ENCODE measurements at places on chromosomes 5 and 9.

GRCh38 chr9:133264235-133264764 lies 10.7 kb downstream of the ABO start:
- DNase-seq = no peak

DNA sequence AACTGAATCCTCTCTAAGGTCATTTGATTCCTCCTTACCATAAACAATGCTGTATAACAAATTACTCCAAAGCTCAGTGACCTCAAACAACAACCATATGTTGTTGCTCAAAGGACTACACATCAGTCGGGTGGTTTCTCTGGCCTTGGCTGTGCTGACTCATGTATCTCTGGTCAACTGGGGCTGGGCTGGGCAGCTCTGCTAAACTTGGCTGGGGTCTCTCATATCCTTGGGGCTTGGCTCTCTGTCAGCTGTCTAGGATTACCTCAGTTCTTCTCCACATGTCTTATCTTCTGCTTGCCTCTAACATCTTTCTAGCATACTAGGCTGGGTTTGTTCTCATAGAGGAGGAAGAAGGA lies 86.4 kb downstream of the GALNT10 start:
- no peak for DNase-seq

DNA sequence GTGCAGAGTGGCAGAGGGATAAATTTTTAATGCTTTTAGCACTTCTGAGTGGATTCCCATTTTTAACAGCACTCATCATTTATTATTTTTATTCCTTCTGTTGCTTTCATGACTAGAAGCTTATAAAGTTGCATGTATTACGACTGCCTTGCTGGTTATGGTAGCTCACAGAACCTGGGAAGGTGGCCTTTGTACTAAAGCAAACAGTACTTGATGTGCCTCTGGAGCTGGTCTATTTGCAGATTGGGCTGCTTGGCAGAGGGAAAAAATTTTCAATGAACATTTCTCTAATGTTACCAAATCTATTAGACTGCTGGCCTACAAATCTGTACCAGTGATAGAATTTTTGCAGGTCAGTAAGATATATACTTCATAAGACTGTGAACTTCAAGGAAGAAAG lies 274.5 kb upstream of the C9orf72 start:
- DNase-seq = no peak

DNA sequence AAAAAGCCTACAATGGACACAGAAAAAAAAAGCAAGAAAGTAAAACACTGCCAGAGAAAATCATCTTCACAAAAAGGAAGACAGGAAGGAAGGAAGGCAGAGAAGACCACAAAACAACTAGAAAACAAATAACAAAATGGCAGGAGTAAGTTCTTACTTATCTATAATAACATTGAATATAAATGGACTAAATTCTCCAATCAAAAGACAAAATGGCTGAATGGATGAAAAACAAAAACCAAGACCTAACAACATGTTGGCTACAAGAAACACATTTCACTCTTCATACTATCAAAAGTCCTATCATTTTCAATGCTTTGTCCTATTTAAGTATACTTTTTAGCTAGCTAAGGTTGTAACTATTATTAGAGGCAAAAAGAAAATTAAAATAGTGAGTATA lies 36.9 kb upstream of the HMGCR start:
- no peak for DNase-seq

- no peak for DNase-seq
Measured at GRCh38 chr9:137110911-137111787, 3.4 kb downstream of the DPP7 start.

DNA sequence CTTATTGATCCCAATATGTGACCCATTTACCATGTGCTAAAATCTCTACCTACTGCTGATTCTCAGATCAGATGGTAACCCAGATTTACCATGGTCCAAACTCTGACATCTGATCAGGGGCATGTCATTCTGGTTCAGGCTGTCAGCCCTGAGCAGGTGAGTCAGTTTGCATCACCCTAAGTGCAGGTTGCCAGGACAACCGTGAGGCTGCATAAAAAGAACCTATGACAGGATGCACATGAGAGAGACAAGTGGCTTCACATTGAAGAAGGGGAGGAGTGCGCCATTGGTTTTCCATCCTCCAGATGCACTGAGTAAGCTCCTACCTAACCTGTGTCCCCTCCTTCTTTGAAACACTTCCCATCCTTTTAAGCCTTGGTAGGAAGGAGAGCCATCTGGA lies 801 bp upstream of the PRSS3 start:
- DNase-seq = no peak

- DNase-seq = no peak
Measured at GRCh38 chr5:59543821-59544442, 349.6 kb downstream of the PDE4D start.

GRCh38 chr5:124053340-124053739 lies 541.4 kb downstream of the CSNK1G3 start:
- no peak for DNase-seq

DNA sequence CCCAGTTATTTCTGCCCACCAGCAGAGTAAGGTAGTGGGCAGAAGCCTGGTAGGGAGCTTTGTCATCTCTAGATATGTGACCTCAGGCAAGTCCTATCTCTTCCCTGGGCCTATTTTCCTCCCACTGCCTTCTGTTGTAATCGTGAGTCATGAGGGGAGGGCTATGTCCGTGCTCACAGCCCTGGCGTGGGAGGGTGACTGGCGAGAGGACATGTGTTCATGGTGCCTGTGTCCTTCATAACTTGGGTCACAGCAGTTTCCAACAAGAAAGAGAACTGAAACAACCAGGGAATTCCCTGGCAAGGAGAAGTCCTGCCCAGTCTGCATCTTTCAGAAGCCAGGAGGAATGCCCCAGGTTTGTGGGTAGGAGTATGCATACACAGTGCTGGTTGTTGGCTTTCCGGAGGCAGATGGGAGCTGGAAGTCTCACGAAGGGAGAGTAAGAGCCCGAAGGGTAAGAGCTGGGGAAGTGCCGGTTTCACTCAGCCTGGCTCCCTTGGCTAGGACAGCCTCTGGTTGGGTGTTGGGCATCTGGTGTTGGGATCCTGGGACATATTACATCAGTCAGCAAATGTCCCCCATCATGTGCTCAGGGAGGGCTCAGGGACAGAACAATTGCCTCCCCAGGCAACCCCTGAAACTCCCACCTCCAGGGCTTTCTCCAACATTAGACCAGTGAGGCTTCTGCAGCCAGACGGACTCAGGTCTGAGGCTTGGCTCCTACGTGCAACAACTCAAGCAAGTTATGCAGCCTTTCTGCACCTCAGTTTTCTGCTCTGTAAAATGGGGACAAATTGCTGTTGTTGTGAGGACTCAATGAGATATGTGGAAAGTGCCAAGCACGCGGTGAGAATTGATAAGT lies 4.3 kb upstream of the TIFAB start:
- no peak for DNase-seq

GRCh38 chr5:68555907-68556681 lies 340.5 kb downstream of the PIK3R1 start:
- no peak for DNase-seq

DNA sequence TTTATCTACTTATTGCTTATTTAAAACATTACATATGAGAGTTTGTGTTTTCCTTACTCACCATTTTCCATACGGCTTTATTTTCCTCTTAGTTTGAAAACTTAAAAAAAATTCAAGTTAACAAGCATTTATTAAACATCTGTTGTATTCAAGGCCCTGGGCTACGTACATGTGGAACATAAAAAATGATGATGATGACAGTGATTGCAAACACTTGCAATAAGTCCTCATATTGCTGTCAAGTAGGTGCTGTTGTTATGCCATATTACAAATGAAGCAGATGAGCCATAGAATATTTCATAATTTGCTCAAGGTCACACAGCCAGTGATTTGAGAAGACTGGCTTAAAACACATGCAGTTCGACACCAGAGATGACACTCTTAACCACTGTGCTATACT lies 180.6 kb downstream of the COMMD10 start:
- DNase-seq = no peak
